ENCODE measurements at places on chromosomes 7 and 10. TPM values are rescaled to one million over a fixed set of nuclear protein-coding genes. Genes with fewer than 3 reads are reported as not detected.

Gene TMEM213
- total RNA-seq, result not detected

Gene PIK3AP1
- 5.4 TPM for total RNA-seq

Gene ANKRD30A
- not detected for total RNA-seq

Gene ACSM6
- total RNA-seq, result not detected

Gene ACTL6B
- total RNA-seq, result 14.7 TPM

Gene RP9
- total RNA-seq, result 14.3 TPM

Gene DPCD
- total RNA-seq, result 32.6 TPM

Gene PNLIPRP2
- total RNA-seq, result not detected

Gene STEAP1B
- total RNA-seq, result 1.6 TPM

Gene C10orf62
- not detected for total RNA-seq

Gene ABCF2
- total RNA-seq, result 32.5 TPM

Data from camera-type eye (tissue), 1 donor.